ENCODE measurements at places on chromosomes 6 and 20.

- peak; percentile 80 for DNase-seq
These were observed 20.8 kb downstream of the C20orf203 start for GRCh38 chr20:32652739-32653526.

GRCh38 chr6:20589266-20589665 lies 55.0 kb downstream of the CDKAL1 start:
- DNase-seq: no peak

- DNase-seq: no peak
These were observed 97.3 kb upstream of the FOXA2 start for GRCh38 chr20:22681591-22682248.

GRCh38 chr6:8664700-8665099 lies 229.4 kb upstream of the SLC35B3 start:
- no peak for DNase-seq

DNA sequence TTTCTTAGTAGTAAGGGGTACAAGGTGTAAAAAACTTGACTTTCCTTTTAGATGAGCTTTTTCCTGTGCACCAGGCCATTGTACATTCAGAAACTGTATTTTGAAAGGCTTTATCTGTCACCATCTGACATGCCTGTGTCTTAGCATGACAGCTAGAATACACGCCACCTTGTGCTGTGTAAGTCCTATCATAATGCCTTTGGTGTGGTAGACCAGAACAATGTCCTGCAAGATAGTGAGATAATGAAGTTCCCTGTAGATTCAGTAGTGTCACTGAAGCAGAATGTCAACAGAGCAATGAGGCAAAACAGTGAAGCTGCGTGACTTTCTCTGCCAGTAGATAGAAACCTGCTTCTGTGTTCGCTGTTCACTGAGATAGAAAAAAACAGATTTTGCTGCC lies 105.8 kb downstream of the JAG1 start:
- DNase-seq: no peak

DNA sequence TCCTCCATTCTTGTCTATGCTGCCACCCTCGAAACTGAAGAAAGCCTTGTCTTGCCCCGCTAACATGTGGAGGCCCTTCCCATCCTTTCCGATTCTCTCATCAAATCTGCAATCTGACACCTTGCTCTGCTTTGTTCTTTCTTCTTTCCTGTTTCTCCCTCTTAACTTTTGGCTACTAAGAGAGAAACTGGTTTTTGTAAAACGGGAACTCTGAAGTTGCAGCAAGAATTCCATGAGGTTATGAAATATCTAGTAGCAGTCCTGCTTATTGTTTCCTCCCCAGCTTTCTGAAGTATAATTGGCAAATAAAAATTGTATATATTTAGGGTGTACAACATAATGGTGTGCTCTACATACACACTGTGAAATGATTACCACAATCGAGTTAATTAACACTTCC lies 80.2 kb downstream of the MAP7 start:
- no peak for DNase-seq

- DNase-seq: no peak
These were observed 50.8 kb upstream of the MYLIP start for GRCh38 chr6:16078064-16078463.
